D341Med (cell line): ENCODE measurements at places on chromosomes 3 and 15.
A peak's percentile ranks its signal among the peaks of the same experiment; 100 is the strongest.

DNA sequence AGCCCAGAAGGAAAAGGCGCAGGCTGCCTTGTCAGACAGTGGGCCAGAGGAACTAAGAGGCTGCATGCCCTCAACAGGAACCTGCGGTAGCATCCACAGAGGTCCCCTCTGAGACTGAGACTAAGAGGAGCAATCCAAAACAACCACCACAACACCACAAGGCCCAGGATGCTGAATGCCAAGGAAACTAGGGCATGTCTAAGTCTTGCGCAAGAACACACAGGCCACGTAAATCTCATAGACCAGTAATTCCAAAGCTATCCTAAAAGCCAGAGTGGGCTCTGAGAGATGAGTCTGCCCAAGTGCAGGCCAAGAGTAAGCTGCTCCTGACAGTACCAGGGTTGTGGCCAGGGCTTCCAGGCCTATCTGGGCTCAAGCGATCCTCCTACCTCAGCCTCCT is 12.9 kb downstream of the MON1A start:
- no peak for DNase-seq

DNA sequence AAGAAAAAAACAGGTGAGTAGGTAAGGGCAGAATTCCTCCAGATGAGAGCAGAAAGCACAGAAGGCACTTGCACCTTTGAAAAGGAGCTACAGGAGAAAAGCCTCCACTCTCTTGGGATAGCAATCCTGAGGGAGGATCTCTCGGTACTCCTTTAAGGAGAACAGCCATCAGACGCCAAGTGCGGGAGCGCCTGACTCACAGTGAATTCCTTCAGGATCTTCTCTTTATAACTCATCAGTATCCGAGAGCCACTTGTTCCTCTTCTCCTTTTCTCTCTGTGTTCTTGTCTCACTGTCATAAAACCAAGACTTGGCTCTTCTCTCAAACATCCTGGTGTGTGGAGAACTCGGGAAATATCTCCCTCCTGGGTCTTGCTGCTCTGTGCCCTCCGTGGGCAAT is 10.1 kb upstream of the GOLGA8J start:
- no peak for DNase-seq

DNA sequence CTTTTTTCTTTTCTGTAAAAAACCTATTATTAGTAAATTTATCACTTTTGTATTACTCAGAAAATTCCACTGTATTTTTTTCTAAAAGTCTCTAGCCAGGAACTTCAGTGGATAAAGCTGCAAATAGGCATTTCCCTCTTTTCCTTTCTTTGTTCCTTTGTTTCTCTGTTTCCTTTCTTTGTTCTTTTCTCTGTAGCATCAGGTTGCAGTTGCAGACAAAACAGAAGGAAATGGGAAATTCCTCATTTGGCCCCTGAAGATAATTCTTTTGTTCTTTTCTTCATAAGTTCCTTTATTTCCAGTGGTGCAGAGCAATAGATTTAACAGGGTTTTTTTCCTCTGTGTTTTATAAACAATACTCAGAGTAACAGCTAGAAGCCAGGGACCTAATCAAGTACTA is 416.5 kb downstream of the TBL1XR1 start:
- no peak for DNase-seq

GRCh38 chr3:134311265-134311664 is 60.6 kb upstream of the RYK start:
- DNase-seq, result no peak

DNA sequence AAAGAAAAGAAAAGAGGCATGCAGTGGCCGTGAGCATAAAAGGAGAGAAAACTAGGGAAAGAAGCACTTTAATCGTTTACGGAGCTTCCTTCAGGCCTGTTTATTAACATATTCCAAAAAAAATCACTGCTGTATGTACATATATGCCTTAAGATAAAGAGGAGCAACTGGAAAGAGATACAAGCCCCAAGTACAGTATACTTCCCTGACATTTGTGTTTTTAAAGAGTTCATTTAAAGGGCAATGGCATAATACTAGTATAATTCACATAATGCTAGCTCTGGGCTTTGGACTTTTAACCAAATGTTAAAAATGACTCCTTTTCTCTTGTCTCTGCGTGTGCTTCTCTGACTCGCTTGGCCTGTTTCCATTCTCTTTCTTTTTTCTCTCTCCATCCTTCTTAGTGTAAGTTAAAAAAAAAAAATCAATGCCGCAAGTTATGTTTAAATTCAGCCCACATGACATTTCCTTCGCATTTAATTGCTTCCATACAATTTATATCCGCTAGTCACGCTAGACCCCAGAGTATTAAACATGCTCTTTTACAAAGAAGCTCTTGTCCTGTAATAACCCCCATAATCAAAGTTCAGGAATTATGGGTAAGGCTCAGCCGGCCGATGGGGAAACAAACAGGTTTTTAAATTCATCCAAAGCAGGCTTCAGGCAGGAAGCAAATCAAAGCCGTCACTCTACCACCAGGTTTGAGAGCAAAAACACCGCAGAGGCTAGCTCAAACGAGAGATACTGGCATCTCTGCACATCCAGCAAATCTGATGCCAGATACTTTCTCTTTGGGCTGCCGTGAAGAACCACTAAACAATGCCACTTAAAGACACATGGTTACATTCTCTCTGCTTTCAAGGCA is 19.4 kb downstream of the WWTR1 start:
- DNase-seq, result no peak

GRCh38 chr3:177451864-177452830 is 254.9 kb upstream of the TBL1XR1 start:
- DNase-seq, result no peak

GRCh38 chr3:65288776-65289175 is 601.0 kb upstream of the ADAMTS9 start:
- DNase-seq, result no peak

DNA sequence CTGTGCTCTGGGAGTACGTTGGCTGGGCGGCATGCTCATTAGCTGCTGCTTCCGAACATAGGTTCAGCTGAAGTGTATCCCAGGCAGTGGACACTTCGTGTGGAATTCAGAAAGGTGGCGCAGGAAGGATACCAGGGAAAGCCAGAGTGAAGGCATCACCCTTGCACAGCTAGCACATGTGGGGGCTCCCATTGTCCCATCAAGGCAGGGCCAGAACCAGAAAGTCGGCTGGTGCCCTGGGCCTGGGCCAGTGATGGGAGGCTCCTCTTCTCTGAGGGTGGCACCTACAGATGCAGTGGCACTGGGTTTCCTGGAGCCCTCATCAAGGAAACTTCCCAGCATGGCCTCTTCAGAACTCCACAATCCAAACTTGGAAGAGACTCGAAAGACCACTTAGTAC is 56.6 kb downstream of the PGPEP1L start:
- DNase-seq, result no peak

GRCh38 chr3:130894986-130895280 is 1.0 kb downstream of the ATP2C1 start:
- DNase-seq, result no peak

DNA sequence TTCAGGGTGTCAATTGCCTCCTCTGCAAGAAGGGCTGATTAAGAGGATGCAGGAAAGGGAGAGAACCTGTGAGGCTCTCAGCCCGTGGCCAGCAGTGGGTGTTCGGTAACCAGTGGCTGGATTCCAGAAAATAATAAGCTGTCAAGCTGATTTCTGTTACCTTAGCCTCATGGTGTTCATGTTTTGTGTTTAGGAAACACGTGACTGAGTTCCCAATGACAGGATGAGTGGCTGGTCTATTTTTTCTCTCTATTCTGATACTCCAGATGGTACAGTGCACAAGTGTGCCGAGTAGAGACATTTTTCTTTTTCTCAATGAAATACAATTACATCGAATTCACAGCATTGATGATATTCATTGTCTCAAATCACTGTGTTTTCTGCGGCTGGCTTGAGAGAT is 43.6 kb downstream of the EDEM1 start:
- no peak for DNase-seq

DNA sequence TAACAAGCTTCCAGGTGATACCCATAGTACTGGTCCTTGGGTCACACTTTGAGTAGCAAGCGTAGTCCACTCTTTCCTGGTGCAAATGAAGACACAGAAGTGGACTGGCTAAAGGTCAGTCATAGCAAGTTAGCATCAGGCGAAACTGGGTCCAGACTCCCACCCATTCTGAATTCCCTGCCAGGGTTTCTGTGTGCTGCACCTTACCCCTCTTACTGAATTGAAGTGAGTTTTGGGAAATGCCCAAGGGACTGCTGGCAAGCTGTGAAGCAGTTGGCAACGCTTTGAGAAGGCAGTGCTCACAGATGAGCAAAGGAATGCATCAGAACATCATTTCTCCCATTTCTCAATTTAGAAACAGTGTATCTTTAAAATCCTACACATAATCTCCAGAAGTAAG is 1.8 kb upstream of the LSG1 start:
- no peak for DNase-seq

GRCh38 chr3:133330065-133330464 is 69.8 kb upstream of the BFSP2 start:
- peak; percentile 34 for DNase-seq

- DNase-seq, result no peak
Measured at GRCh38 chr15:69786136-69786701, 311.5 kb downstream of the TLE3 start.

GRCh38 chr3:52494445-52494844 is 693 bp upstream of the STAB1 start:
- no peak for DNase-seq

DNA sequence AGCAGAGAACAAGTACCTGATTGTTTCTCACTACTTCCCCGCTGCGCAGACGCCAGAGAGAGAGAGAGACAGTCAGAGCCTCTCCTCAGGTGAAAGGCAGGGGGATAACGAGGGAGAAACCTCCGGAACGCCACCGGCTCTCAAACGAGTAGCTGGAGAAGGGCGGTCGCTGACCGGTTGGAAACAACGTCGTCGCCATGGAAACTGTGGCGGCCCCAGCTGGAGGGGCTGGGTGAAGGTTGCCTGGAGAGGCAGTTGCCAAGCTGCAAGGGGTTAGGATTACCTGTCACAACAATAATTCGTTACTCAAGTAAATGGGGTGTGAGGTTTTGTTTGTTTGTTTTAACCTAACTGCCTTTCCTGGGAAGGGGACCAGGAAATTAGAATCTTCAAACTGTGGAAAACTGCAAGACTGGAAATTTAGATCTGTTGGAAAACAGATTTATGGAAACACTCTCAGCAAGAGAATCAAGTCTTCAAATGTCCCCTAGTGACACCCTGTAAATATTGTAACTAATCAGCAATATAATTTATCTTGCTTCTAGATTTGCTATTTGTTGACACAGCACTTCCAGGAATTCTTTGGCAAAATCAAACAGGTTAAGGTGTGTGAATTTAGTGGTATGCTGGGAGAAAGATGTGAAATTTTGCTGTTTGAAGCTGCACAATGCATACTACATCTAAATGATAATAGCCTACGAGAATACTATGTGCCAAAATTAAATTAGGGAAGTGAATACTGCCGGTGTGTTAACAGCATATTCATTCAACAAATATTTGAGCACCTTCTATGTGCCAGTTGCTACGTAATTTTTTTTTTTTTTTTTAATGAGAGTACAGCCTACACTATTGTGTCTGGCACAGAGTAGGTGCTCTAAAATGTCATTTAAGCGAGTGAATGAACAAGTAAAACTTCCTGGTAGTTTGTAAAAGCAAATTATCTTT is at the start of gene DNAH12:
TSS of gene DNAH12 (minus strand) at position 164 of the 945 bp plus-strand sequence. CDS start 1,474 bp downstream, outside the sequence.
- DNase-seq, result peak; percentile 46

GRCh38 chr15:75215107-75216004 is 13.7 kb downstream of the C15orf39 start:
- no peak for DNase-seq

DNA sequence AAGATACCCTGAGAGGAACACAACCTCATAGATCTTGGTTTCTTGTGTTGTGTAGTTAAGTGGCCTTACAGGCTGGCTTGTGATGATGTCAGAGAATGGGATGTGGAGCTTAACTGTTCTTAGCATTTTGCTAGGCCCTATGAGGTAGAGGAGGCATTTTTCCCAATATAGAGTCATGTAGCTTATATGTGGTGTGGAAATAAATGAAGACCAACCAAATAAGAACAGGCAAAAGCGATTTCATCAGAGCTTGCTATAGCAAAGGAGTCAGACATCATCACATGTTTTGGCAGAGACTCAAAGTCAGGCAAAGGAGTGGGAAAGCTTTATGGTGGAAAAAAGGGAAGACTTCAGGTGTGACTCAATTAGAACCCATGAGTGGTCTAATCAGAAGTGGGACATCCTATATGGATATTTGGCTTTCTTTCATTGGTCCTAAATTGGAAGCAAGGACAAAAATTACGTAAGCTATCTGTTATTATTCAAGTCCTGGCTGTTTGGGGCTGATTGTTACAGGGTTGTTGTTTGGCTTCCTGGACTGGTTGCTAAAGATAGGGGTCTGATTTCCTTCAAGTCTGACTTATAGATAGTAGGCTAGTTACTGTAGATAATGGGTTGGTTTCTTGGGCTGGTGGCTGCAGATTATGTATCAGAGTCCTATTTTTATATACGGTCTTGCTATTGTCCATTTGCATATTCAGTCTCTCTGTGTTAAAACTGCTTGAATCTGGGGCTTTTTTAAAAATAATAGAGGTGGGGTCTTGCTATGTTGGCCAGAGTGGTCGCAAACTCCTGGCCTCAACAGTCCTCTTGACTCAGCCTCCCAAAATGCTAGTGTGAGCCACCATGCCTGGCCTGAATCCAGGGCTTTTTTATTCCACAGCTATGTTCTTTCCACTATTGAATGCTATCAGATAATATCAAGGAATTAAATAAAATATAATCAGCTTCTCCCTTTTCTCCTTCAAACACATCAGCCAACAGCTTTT is 30.3 kb upstream of the SETD2 start:
- DNase-seq, result no peak

DNA sequence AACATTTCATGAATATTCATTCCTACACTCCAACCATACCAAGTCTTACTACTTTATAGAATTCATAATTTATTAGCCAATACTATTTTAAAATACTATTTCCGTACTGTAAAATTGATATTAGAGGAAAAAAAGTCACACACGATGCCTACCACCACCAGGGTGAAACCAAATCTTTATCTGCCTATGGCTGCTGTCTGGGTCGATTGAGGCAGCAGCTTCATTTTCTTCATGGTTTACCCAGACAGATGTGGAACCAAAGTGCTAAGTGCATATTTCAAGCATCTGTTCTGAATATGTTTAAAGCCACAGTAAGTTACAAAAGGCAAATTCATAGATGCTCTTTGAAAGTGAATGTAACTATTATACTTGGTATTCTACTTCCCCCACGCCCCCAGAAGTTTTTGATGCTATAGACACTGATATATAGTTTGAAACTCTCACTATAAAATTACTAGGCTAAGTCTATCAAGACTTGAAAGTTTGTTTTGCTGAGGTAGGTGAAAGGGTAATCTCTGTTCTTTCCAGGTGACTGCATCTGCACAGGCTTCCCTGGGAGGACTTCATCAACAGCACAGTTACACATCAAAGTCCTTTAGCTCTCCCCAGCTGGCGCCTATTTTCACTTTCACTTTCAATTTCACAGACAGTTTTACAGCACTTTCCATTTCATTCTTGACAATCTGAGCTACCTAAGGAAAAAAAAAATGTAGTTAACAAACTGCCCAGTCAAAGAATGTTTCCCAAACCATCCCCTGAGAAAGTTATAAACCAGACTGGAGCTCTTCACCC is 113.9 kb downstream of the POLQ start:
- no peak for DNase-seq

GRCh38 chr3:99825004-99825640 is 7.5 kb downstream of the CMSS1 start:
- DNase-seq, result no peak
